ENCODE measurements at places on chromosomes 7 and 10.

DNA sequence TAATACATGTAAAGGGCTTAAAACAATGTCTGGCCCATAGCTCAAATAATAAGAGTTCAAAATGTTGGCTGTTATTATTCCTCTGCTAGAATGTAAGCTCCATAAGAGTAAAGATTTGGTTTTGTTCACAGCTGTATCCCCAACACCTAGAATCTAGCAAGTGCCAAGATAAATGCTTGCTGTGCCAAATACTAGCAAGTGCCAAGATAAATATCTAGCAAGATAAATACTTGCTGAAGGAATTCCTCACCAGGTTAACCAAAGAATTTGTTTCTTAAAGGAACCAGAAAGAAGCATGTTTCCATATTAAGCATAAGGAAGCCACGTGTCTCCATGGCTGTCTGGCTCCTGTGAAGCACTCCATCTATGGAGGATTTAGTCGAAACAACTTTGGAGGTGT lies 235.2 kb upstream of the SP4 start:
- no peak for DNase-seq

GRCh38 chr7:157962458-157963306 lies 624.9 kb downstream of the PTPRN2 start:
- DNase-seq: no peak

- DNase-seq: no peak
Observed at GRCh38 chr10:3904419-3904960, 119.5 kb upstream of the KLF6 start.

GRCh38 chr10:113823389-113823788 lies 30.5 kb downstream of the DCLRE1A start:
- DNase-seq: no peak

DNA sequence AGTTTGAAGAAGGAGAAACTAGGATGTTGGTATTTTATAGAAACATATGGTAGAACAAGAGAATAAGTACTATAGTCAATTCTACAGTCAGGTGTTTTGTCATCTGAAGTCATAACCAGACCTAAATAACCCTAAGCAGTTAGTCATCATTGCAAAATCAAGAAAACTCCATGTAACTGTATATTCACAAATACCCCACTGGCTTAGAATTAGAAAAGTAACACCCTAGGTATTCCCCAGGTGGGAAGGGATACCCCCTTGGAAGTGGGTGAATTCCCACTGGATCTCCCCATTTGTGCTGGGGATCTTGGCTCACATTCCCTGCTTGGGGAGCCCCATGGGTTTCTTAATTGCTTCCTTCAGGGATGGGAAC lies 45.9 kb upstream of the ITGB8 start:
- no peak for DNase-seq

GRCh38 chr10:6776170-6776569 lies 196.1 kb upstream of the PRKCQ start:
- no peak for DNase-seq

DNA sequence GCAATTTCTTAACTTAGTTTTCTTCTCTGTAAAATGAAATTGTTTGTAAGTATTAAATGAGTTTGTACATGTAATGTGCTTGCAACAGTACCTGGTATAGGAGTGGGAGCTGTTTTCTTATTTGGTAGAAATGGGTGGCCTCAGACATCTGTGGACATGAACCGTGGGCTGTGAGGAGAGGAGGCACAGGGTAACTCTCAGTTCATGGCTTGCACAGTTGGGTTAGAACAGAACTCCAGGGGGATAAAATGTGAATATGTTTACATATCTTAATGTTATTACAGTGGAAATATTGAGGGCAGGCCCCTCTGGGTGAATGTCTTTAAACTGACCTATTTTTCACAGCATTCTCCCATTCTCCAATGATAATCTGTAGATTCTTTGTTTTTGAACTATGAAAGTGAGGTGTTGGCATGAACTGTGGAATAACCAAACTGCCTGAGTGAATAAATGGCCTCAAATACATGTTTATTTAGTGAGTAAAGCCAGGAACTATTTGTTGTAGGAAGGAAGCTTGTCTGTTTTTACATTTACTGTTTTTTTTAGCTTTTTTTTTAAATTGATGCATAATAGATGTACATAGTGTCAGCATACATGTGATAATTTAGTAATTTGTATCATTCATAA lies 2.6 kb downstream of the ABCA13 start:
- no peak for DNase-seq

GRCh38 chr10:70477661-70478162 lies 855 bp upstream of the PALD1 start:
- peak; percentile 23 for DNase-seq

DNA sequence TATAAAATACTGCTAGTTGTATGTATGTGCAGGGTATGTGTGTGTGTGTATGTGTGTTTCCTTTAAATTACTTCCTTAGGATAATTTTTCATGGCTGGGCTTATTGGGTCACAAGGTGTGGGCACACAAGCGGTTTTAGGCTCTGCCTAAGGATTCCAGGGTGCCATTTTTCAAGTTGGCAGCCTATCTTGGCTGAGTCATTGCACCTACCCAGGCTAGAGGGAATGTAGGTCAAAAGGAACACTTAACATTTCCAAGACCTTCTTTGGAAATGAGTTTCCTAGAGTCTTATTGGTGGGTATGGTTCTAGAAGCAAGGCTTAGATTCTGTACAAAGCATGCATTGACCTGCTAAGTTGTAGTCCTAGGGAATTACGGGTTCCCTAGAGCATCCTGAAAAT lies 642.1 kb downstream of the LRMDA start:
- no peak for DNase-seq

DNA sequence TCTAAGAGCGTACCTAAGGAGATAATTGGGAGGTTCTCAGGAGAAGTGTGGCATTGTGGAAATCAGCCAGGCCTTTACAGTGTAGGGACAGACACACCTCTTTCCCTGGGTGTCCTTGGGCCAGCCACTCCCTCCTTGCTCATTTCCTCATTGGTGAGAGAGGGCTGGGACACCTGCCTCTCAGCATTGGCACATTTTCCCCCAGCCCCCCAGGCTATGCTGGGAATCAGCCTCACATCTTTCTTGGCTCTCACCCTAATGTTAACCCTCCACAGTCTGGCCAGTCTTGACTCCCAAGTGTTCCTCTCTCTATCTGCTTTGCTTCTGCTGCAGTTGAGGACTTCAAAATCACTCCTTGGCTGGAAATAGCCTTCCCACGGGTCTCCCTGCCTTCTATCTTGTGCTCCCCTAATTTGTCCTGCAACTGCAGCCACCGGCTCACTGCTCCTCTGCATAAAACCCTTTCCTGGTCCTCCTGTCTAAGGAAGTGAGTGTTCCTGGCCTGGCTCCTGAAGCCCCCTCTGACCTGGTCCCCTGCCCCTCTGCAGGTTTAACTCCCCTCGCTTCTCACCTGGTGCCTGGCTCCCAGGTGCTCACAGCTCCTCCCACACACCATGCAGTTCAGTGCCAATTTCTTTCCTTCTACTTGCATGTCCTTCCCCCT lies 15.8 kb downstream of the TBXAS1 start:
- no peak for DNase-seq

DNA sequence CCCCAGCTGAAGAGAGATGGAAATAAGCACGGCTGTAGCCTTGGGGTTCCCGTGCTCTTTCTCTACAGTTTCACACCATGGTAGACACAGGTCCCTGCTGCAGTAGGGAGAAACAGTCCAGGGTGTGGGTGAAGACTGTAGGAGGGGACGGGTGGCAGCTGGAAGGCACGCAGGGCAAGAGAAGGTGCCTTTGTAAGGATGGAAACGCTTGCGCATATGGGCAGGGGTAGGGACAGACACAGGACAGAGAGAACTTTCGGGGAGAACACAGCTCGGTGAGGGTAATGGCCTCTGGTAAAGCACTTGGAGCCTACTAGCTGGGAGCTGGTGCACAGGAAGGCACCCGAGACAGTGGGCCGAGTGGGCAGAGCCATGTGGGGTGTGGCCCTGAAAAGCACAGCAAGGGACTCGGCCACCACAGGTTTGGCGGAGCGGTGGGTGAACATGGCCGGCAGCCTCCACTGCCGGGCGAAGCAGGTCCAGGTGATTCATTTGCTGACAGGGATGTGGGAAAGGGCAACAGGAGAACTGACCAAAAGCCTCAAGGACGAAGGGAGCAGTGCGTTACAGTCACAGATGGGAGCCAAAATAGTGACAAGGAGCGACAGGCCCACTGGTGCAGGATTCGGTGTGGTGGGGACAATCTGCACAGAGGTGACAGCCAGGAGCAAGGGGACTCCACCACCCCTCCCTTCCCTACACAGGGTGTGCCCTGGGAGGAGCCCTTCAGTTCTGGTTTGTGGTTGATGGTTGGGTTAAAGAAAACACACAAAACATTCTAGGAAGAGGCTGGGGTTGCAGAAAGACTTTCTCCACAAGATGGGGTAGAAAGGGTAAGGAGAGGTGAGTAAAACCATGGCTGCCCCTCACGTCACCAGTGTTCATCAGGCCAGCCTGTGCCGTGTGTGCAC lies 97.1 kb downstream of the VOPP1 start:
- DNase-seq: no peak

DNA sequence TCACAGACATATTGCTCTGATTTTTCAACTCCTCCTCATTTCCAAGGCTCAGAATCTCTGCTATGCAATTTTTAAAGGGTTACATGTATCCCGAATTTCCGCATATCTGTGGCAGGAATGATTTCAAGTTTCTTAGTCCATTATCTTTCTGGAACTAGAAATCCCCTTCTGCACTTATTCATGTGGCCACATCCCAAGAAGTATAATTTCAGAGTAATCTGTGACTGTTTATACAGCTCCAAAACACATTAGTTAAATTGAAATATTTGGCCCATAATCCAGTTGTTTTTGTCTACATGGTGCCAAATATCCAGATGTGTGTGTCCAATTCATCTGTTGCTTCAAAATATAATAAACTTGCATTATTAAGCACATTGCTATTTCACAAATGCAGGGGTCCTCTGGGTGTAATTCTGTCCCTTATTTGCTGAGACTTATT lies 271.2 kb downstream of the ARHGAP12 start:
- DNase-seq: no peak

GRCh38 chr7:38102507-38102906 lies 75.5 kb upstream of the STARD3NL start:
- no peak for DNase-seq

DNA sequence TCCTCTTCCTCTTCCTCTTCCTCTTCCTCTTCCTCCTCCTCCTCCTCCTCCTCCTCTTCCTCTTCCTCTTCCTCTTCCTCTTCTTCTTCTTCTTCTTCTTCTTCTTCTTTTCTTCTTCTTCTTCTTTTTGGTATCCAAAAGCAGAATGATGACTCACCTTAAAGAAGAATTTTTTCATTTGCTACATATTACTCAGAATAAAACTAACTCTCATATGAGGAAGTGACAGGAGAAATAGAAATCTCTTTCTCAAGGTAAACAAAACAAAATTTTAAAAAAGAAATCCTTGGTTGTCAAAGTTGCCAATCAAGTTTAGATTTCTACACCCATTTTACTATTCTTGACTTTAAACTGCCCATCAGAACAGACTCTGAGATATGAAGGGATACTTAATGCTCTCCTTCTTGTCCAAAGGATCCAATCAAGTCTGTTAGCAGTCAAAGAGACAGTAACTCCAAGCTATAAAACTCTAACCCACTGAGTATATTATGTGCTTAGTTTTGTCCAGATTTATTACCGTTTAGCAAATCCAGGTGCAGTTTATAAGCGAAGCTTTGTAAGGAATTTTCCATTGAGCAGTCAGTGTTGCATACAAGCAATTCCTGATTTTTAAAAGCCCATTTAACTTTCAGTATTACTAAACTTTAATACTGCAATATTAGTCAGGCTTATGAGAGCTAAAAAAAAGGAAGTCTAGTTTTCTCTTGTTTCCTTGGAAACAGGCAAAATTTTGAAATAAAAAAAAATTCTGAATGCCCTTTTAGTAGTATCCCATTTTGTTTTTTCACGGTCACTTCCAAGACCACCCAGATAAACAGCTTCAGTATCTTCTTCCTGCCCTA lies 43.1 kb upstream of the SNX13 start:
- no peak for DNase-seq

DNA sequence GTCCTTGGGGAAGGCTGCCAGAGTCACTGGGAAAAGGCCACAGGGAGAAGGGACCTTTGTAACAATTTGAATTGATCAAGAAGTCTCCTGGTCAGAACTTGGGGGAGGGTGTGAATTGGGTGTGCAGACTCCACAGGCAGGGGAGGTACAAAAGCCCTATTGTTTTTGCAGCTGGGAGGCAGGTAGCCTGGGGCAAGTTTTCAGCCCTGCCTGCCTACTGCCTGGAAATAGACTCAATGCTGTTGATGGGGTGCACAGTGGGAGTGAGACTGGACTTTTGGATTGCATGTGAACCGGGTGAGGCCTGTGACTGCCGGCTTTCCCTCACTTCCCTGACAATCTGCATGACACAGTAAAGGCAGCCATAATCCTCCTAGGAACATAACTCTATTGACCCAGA lies 947.0 kb downstream of the REEP3 start:
- DNase-seq: no peak

DNA sequence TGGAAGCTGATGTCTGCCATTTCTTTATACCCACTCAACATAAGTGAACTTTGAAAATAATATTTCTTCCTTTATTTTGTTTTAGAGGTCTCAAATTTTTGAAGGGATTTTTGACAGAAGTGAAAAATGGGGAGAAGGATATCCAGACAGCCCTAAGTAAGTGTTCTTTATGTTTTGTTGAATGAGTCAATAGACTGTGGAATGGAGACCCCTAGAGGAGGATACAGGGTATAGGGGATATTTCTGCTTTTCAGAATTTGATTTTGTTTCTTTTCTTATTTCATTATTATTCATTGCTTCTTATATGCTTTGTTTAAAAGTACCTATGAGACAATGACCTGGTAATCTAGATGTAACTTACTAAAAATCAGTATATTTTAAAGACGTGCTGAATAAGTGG lies 34.4 kb downstream of the PLEKHA8 start:
- no peak for DNase-seq

DNA sequence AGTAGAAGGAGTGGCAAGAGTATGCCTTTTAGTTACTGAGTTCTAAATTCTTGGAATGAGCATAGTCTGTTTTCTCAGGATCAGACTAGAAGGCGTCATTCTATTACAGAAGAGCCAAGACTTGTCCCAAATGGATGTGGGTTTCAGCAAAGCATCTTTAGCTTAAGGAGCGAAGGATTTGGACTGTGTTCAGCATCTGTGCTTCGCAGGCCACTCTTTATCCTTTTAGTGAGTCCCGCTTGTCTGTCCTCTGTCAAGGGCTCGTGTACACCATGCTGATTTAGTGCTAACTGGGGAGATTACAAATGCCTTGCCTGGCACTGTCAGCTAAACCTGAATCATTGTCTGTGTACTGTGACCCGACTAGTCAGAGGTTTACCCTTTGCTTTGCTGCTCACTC lies 465.7 kb downstream of the AUTS2 start:
- DNase-seq: no peak

- no peak for DNase-seq
Observed at GRCh38 chr7:93051660-93052059, 66.1 kb downstream of the SAMD9 start.

GRCh38 chr7:128389618-128390329 lies 20.0 kb downstream of the IMPDH1 start:
- DNase-seq: no peak

- DNase-seq: no peak
Observed at GRCh38 chr7:91165006-91165845, 99.0 kb upstream of the FZD1 start.

- no peak for DNase-seq
Observed at GRCh38 chr10:11301571-11302111, 284.0 kb downstream of the CELF2 start.

GRCh38 chr7:68176974-68177373 lies 1180.3 kb downstream of the TYW1 start:
- no peak for DNase-seq

All from SW 1271 (cell line).